DMS79 treated with DMSO at 0.1 percent for 48 hours (cell line): ENCODE measurements at places on chromosomes 13 and 19.

DNA sequence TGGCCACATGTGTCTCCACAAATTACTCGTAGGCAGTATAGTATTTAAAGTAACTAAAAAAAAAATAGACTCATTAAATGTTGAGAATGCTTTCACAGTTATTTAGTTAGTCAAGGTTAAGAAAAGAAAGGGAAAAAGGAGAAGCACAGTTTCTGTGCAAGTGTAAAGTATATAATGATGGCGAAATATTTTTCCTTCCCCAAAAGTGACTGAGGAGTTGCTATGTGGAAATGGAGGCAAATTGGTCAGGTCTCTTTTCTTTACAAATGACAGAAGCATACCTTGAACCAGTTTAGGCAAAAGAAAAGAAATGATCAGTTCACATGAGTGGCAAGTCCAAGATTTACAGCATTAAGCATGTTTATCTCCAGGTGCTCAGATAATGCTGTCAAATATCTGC is 18.0 kb downstream of the CSNK1A1L start:
- DNase-seq, result no peak

DNA sequence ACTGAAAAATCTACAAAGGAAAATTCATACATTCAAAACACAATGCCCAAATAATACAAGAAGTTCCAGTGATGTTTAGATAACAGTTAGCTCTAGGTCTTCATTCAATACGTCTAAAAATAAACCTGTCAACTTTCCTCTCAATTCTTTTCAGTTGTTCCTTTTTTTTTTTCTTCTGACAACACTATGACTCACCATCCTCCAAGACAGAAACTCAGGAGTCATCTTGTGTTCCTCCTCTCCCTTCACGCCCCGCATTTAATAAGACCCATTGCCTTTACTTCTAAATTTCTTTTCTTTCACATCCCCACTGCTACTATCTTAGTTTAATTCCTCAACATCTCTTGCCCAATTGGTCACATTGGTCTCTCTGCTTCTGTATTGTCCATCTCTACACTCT is 759.9 kb downstream of the GPC5 start:
- no peak for DNase-seq

DNA sequence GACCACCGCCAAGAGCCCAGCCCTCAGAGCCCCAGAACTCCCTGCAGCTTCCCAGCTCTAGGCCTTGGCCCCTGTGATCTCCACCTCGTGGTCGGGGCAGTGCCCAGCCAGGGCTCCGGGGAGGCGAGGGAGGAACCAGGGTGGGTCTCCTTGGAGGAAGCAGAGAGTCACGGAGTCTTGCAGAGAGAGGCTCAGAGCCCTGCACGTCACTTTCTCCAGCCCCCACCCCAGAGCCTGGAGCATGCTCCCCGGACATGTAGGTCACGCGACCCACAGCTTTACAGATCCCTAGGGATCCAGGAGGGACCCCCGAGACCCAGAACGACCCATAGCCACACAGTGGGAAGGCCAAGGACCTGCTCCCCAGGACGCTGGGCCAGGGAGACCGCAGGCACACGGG is 11.9 kb downstream of the GADD45B start:
- DNase-seq, result no peak

GRCh38 chr13:78660495-78660857 is 1.5 kb upstream of the OBI1 start:
- no peak for DNase-seq

GRCh38 chr13:75705908-75706307 is 69.8 kb downstream of the LMO7 start:
- DNase-seq, result no peak
